ENCODE measurements at places on chromosomes 5 and 9. TPM values are rescaled to one million over a fixed set of nuclear protein-coding genes. Genes with fewer than 3 reads are reported as not detected.

CDKN2A gene
- 0.48 TPM for total RNA-seq

DNA sequence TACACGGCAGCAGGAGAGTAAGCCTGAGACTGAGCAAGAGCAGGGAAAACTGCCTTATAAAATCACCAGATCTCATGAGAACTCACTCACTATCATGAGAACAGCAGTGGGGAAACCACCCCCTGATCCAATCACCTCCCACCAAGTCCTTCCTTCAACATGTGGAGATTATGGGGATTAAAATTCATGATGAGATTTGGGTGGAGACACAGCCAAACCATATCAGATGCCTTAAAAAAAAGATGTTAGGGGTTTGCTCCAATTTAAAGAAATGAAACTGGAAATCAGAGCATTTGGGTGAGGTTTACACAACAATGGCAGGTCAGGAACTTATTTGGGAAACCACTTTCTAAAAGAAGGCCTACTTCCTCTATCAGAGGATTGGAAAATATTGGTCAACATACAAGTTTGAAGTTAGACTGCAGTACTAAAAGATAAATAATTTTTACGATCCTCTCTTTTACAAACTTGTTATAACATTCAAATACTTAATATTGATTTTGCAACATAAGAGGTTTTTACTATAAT, 105.1 kb downstream of the FBN2 start:
- H3K36me3 ChIP-seq: no peaks in the 10 kb centered on the region
- no peak overlapping the region for H3K27ac ChIP-seq
- H3K4me1 ChIP-seq: no peaks in the 10 kb centered on the region
- no peak for DNase-seq
- no peaks in the 10 kb centered on the region for H3K27me3 ChIP-seq
- no peak overlapping the region for H3K4me3 ChIP-seq

PCDHB3 gene
- total RNA-seq: 0.74 TPM

DNA sequence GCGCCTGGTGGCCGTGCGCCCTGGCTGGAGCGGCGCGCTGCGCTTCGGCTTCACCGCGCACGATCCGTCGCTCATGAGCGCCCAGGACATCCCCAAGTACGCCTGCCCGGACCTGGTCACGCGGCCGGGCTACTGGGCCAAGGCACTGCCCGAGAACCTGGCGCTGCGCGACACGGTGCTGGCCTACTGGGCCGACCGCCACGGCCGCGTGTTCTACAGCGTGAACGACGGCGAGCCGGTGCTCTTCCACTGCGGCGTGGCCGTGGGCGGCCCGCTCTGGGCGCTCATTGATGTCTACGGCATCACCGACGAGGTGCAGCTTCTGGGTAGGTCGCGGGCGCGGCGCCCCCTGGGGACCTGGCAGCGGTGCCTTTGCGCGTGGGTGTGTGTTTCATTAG, 28.9 kb downstream of the NEURL1B start:
- H3K27ac ChIP-seq: no peak overlapping the region
- no peaks in the 10 kb centered on the region for H3K27me3 ChIP-seq
- peaks cover 19% of the 10 kb centered on the region for H3K4me1 ChIP-seq
- H3K36me3 ChIP-seq: peaks cover 42% of the 10 kb centered on the region
- no peak overlapping the region for H3K4me3 ChIP-seq

DNA sequence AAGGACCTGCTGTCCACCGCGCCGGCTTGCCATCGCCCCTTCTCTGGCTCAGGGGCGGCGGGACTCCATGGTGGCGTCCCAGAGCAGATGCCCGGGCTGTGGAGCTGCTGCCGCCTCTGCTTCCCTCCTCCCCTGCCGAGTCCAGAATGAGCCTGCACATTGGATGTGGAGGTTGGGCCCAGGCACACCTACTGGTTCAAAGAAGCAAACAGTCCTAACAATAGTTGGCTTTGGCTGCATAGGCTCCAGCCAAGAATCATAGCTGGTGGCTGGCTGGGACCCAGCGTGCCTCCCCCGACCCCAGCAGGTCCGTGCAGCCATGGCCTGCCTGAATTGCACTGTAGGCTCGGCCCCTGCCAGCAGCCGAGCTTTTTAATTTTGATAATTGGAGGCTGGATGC, 25.8 kb downstream of the ADAMTSL2 start:
- peaks cover 5% of the 10 kb centered on the region for H3K36me3 ChIP-seq
- peaks cover 53% of the 10 kb centered on the region for H3K4me1 ChIP-seq
- H3K27ac ChIP-seq: no peak overlapping the region
- no peak overlapping the region for H3K4me3 ChIP-seq

DNA sequence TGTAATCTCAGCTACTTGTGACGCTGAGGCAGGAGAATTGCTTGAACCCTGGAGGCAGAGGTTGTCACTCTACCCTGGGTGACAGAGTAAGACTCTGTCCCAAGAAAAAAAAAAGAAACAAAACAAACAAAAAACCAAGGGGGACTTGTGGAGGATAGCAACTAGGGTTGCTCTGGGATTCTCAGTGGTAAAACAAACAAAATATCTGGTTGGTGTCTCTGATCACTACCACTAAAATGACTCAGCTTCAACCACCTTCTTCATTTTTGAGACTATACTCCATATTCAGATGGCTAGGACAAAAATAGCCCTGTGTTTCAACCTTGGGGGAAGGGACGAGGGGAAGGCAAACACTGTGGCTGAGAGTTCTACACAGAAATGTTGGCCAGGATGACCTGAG, 110.3 kb downstream of the ARRDC3 start:
- H3K27ac ChIP-seq: no peak overlapping the region
- H3K4me1 ChIP-seq: no peaks in the 10 kb centered on the region
- no peaks in the 10 kb centered on the region for H3K27me3 ChIP-seq
- no peak for DNase-seq

SLC46A2 gene
- total RNA-seq: 0.15 TPM

DNA sequence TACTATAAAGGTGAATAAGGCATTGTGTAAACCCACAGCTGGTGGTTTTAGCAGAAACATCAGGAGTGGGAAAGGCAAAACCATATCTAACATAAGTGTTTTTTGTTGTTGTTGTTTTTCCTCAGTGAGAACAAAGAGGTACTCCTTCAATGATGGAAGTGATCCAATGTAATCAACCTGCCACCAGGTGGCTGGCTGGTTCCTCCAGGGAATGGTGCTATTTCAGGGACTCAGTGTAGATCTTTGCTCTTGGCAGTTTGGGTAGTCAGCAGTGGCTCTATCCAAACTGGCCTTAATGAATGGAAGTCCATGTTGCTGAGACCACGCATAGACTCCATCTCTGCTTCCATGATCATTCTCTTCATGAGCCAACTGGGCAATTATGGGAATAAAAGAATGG, 10.8 kb downstream of the DMRTA1 start:
- H3K4me1 ChIP-seq: no peaks in the 10 kb centered on the region
- DNase-seq: no peak
- no peak overlapping the region for H3K4me3 ChIP-seq
- no peaks in the 10 kb centered on the region for H3K27me3 ChIP-seq
- no peak overlapping the region for H3K27ac ChIP-seq

SCGB3A1 gene
- not detected for total RNA-seq

- H3K36me3 ChIP-seq: no peaks in the 10 kb centered on the region
- H3K4me1 ChIP-seq: peaks cover 1% of the 10 kb centered on the region
- no peak overlapping the region for H3K27ac ChIP-seq
- H3K27me3 ChIP-seq: peaks cover 89% of the 10 kb centered on the region
- DNase-seq: no peak
These were observed 19.5 kb downstream of the BTNL9 start for GRCh38 chr5:181059297-181060230.

GRCh38 chr9:79885093-79885857, 313.5 kb downstream of the TLE4 start:
- no peak overlapping the region for H3K27ac ChIP-seq
- no peaks in the 10 kb centered on the region for H3K36me3 ChIP-seq
- no peak overlapping the region for H3K4me3 ChIP-seq
- no peaks in the 10 kb centered on the region for H3K27me3 ChIP-seq
- no peaks in the 10 kb centered on the region for H3K4me1 ChIP-seq
- no peak for DNase-seq

GRCh38 chr9:124342776-124343485, 72.3 kb downstream of the PSMB7 start:
- no peaks in the 10 kb centered on the region for H3K27me3 ChIP-seq
- H3K4me3 ChIP-seq: peak overlapping the region; percentile 14
- no peak overlapping the region for H3K27ac ChIP-seq
- peaks cover 92% of the 10 kb centered on the region for H3K36me3 ChIP-seq
- DNase-seq: peak; percentile 40
- H3K4me1 ChIP-seq: peaks cover 7% of the 10 kb centered on the region

- H3K27ac ChIP-seq: no peak overlapping the region
- DNase-seq: no peak
- H3K4me1 ChIP-seq: no peaks in the 10 kb centered on the region
- H3K36me3 ChIP-seq: no peaks in the 10 kb centered on the region
These were observed 141.7 kb downstream of the HTR1A start for GRCh38 chr5:63820577-63820976.

DNA sequence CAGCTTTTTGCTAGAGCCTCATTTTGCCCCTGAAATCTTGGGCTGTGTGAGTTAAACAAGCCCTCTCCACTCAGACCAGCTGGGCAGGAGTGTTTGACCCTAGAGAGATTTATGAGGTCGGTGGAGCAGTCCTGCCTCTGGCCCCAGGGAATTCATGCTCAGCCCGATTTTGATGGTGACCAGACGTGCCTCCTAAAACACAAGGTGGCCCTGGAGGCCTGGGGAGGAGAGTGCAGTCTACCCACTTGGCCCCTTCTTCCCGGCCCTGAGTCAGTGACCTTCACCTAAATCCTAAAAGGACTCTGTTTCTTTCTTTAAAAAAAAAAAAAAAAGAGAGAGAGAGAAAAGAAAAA, 86.6 kb upstream of the SAP30L start:
- peaks cover 16% of the 10 kb centered on the region for H3K4me1 ChIP-seq
- no peaks in the 10 kb centered on the region for H3K36me3 ChIP-seq
- no peak for DNase-seq
- H3K4me3 ChIP-seq: no peak overlapping the region
- no peaks in the 10 kb centered on the region for H3K27me3 ChIP-seq

- no peaks in the 10 kb centered on the region for H3K27me3 ChIP-seq
- no peaks in the 10 kb centered on the region for H3K4me1 ChIP-seq
- H3K36me3 ChIP-seq: no peaks in the 10 kb centered on the region
These were observed 47.2 kb upstream of the FABP6 start for GRCh38 chr5:160181965-160182622.

- H3K27ac ChIP-seq: no peak overlapping the region
- no peak overlapping the region for H3K4me3 ChIP-seq
- no peaks in the 10 kb centered on the region for H3K36me3 ChIP-seq
These were observed 47.5 kb downstream of the RASGRF2 start for GRCh38 chr5:81007637-81008027.

NRG2 gene
- 2.6 TPM for total RNA-seq

ZNF883 gene
- total RNA-seq: 6.5 TPM

DNA sequence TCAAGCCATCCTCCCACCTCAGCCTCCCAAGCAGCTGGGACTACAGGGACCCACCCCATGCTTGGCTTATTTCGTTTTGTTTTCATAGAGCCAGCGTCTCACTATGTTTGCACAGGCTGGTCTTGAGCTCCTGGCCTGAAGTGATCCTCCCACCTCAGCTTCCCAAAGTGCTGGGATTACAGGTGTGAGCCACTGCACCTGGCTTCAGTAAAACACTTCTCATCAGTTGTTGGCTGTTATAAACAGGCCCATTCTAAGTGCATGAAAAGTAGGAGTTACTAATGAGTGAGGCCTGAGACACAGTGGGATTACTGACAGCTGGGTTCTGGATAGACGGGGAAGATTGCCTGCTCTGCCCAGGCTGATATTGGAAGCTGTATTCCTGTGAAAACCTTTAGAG, 3.5 kb downstream of the CRB2 start:
- no peak for DNase-seq
- no peak overlapping the region for H3K4me3 ChIP-seq
- no peaks in the 10 kb centered on the region for H3K36me3 ChIP-seq
- H3K27me3 ChIP-seq: peaks cover 8% of the 10 kb centered on the region

ALDH1B1 gene
- 24.8 TPM for total RNA-seq

DNA sequence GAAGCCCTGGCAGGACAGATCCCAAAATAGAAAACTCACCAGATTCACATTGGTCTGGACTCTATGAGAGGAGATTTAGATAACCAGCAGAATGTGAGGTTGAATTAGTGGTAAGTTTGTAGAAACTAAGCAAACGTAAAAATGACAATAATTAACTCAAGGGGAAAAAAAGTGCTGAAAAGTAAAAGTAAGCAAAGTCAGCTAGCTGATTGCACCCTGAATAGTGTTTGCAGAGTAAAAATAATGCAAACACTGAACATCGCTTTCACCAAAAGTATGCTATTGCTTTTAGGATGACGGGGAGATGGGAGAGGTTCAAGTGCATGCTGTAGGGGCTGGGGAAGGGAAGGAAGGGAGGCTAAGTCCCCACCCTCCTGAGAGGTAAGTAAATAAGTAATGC, 92.5 kb upstream of the RARS1 start:
- H3K4me1 ChIP-seq: no peaks in the 10 kb centered on the region
- no peak overlapping the region for H3K27ac ChIP-seq
- no peak overlapping the region for H3K4me3 ChIP-seq

BNC2 gene
- total RNA-seq: 3.9 TPM

TAF11L10 gene
- total RNA-seq: not detected
